Activated CD8-positive, alpha-beta memory T cell treated with anti-CD3 and anti-CD28 coated beads for 48 hours (primary cell): ENCODE measurements at places on chromosomes 16 and 17.

DNA sequence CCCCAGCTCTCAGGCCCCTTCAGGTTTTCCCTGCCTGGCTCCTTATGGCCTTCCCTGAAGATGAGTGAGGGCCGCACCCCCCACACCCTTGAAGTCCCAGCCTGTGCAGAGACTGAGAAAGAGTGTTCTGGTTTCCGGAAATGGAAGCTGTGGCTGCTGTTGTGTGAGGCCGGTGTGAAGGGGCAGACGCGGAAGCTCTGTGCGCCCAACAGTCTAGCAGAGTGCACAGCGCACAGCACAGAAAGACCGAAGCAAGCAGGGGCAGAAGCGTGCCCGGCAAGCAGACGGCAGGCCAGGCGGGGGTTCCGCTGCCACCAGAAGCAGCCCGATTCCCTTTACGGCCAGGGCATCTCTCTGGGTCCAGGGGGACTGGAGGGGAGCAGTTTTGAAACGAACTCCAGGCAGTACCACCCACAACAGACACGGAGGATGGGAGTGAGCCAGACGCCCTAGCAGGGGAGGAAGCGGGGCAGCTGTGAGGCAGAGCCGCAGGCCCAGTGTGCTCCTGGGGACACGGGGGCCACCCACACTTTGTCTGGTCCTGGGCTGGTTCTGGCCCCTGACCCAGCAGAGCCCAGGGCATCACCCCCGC, 16.7 kb downstream of the TPSG1 start:
- no peak for DNase-seq

DNA sequence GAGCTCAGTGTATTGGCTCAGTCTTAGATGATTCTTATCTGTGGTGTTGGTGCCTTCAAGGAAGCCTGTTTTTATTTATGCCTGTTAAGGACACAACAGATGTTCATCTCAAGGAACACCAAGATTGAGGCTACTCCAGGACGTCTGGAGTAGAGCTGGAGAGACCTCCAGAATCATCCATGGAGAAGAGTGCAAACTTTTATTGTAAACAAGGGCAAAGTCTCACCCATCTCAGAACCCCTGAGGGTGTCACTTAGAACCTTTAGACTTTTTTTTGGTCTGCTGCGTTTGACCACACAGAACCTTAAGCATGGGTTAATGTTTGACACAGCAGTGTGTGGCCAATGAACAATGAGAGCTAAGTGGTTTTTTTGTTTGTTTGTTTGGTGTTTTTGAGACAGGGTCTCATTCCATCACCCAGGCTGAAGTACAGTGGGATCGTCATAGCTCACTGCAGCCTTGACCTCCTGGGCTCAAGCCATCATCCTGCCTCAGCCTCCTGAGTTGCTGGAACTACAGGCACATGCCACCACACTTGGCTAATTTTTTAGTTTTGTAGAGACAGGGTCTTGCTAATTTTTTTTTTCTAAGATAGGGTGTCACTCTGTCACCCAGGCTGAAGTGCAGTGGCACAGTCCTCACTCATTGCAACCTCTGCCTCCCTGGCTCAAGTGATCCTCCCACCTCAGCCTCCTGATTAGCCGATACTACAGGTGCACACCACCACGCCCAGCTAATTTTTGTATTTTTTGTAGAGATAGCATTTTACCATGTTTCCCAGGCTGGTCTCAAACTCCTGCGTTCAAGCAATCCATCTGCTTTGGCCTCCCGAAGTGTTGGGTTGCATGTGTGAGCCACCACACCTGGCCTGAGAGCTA, 16.3 kb downstream of the SLC47A1 start:
- no peak for DNase-seq

- no peak for DNase-seq
These were observed 1.8 kb upstream of the TMEM98 start for GRCh38 chr17:32926183-32926582.

- no peak for DNase-seq
These were observed 38.5 kb upstream of the CORO6 start for GRCh38 chr17:29661213-29661612.

DNA sequence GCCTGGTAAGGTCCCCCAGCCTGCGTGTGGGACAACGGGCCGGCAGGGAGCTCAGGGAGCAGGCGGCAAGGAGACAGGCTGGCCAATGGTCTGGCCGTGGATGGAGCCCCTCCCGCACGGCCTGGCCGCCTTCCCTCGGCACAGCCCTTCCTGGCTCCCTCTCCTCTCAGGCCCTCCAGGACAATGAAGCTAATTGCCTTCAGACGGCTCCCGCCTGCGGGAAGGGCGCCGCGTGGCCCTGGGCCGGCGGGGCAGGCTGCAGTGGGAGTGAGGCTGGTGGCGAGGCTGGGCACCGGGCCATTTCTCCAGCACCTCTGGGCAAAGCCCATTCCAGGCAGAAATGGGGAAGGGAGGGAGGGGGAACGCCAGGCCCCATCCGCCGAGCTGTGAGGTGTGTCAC, 50.9 kb downstream of the ENGASE start:
- no peak for DNase-seq

- no peak for DNase-seq
These were observed 144.4 kb downstream of the PCTP start for GRCh38 chr17:55895112-55895759.

DNA sequence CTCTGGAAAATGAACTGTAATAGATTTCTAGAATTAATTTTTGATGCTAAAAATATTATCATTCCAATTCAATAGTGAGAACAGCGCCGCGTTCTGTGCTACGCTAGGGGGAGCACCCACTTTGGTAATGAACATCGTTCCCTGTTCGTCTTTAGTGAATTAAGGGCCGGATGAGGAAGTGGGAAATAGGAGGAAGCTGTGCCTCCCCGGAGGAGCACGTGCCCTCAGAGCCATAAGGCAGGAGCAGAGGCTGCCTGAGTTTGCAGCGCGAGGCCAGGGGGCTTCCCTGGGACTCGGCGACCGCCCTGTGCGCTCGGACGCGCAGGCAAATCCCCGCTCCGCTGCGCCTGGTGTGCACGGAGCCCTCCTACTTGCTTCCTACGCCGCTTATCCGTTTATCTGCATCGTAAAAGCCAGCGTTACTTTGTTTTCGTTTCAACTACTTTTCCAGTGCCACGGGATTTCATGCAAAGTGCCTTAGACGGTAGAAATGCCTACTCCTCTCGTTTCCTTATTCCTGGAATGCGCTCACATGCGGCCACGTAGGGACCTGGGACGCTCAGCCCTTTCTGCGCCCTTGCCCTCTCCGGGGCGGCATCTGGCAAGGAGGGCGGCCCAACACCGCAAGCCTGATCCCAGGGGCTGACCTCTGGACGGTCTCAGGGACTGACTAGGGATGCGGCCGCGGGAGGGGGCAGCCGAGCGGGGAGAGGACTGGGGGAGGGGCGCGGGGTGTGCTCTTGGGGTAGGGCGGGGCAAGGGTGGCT, 76.4 kb downstream of the KCNJ12 start:
- DNase-seq: no peak

GRCh38 chr16:12538667-12539091, 265.0 kb downstream of the CPPED1 start:
- DNase-seq: no peak

DNA sequence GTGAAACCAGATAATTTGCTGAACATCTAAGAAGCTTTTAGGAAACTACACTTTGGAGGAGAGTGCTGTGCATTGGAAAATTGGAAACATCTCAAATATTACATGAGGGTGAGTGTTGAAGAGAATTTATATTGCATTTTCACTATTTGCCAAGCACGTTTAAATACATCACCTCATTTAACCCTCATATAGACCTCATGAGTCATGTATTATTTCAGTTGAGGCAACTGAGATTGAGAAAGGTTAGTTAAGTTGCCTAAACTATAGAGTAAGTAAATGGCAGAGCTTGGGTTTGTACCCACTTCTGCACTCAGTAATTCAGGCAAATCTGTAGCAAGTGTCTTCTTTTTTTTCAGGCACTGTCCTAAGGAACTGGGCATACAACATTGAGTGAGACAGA, 3.7 kb upstream of the NLK start:
- DNase-seq: no peak

DNA sequence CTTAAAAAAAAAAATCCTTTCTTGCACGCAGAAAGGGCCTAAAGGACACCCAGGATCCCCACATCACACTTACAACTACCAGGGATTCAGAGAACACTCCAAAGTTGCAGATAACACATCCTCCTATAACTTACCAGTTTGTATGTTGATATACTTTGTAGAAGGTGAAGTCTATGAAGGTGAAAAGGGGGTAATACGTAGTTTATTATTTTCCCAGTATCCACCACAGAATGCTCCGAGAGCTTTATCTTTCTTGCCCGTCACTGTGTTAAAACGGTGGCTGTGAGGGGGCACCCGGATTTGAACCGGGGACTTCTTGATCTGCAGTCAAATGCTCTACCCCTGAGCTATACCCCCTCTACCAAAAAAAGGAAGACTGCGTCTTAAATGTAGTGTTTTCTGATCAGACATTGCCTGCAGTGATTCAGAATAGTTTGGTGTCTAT, 7.9 kb upstream of the RPL23 start:
- DNase-seq: no peak

DNA sequence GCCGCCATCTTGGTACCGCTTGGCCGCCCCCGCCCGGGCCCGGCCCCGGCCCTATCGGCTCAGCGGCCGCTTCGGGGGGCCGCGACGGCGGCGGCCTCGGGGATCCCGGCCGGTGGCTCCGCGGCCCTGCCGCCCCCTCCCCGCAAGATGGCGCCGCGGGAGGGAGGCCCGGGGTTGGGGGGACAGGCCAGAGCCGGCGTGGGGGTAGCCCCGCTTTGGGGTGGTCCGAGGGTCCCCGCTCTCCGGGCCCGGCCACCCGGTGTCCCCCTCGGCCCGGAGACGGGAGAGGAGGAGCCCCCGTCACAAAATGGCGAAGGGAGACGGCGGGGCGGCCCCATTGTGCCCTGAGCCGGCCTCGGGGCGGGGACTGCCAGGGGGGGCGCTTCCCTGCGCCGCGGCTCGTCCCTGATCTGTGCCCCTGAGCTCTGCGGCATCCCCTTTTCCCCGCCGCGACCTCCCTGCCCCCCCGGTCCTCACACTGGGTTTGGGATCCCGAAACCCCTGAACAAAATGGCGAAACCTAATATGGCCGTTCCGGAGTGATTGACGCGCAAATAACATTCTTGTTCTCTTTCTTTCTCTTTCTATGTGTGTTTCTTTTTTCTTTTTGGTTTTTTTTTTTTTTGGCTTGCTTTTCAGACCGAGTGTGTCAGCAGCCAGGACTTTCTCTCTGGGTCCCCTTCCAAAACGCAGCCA, 986 bp downstream of the HAPSTR1 start:
- DNase-seq: no peak

DNA sequence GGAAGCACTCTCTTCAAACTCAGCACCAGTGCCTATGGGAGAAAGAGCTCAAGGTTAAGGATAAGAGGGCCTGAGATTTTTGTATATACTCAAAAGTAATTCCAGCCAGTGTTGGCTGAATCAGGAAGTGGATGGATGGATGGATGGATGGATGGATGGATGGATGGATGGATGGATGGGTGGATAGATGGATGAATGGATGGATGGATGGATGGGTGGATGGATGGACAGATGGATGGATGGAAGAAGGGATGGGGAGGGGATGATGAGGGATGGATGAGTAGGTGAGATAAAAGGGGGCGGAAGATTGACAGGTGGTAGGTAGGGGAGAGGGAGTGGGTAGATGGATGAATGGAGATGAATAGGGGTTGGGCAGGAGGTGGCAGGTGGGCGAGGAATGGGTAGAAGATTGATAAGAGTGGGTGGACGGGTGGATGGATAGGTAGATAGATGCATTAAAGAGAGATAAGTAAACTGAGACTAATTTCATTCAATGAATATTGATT, 4.1 kb downstream of the CX3CL1 start:
- no peak for DNase-seq
